ENCODE measurements at places on chromosomes 2 and 18.

DNA sequence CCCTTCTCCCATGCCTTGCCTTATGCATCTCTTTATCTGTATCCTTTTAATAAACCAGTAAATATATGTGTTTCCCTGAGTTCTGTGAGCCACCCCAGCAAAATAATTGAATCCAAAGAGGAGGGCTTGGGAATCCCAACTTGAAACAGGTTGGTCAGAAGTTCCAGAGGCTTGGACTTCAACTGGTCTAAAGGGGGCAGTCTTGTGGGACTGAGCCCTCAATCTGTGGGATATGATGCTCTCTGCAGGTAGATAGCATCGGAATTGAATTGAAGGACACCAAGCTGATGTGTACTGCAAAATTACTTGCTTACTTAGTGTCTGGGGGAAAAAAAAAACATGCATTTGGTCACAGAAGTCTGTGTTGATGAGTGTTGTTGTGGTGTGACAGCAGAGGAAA, 1033.5 kb upstream of the TMEFF2 start:
- no peak for DNase-seq

- DNase-seq = no peak
These were observed 35.0 kb downstream of the STAT4 start for GRCh38 chr2:191115804-191116203.

DNA sequence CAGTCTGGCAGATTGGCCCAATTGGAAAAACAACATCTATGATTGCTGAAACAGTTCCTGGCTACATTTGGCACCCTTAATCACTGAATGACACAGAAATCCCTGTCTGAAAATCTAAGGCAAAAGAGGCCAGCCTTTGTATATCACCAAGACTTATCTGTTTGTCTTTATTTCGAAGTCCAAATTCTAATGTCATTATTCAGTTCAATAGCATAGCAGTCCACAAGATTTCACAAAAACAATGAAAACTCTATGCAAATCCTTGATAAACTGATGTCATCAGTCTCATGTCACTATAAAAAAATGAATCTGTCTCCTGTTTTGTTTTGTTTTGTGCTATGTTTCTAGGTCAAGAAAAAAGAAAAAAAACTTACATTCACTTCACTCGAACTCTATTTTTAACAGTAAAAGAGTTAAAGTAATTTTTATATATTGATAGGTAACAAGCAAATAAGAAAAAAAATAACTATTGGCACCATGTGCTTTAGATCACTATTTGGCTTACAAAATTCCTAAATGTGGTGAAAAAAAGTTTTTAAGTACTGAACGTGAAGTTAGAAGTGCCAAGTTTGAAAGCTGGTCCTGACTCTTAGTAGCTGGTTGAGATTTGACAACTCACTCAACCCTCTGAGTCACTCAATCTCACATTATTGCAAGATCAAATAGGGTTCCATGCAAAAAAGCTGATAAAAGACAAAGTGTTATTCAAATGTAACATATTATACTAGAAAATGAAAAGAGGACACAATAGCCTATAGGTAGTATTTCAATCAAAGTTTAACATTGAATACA, 359.3 kb downstream of the IRS1 start:
- DNase-seq = no peak

GRCh38 chr2:12096051-12096787, 349.8 kb downstream of the LPIN1 start:
- DNase-seq = no peak

- DNase-seq = no peak
These were observed 773 bp downstream of the CMPK2 start for GRCh38 chr2:6864923-6865345.

GRCh38 chr2:12008425-12009061, 262.1 kb downstream of the LPIN1 start:
- DNase-seq = peak; percentile 30

- no peak for DNase-seq
These were observed 26.1 kb downstream of the PKDCC start for GRCh38 chr2:42073739-42074503.

Data from NAMALWA (cell line).